ENCODE measurements at places on chromosomes 5 and 9. TPM values are rescaled to one million over a fixed set of nuclear protein-coding genes. Genes with fewer than 3 reads are reported as not detected.

LCP2 gene
- total RNA-seq, result not detected

SPATA31D4 gene
- total RNA-seq, result not detected

LCN12 gene
- 0.51 TPM for total RNA-seq

PCDHGB4 gene
- total RNA-seq, result 27.3 TPM

FSD1L gene
- total RNA-seq, result 6.8 TPM

DIAPH1 gene
- total RNA-seq, result 53.9 TPM

CDO1 gene
- 0.59 TPM for total RNA-seq

TRUB2 gene
- total RNA-seq, result 10.4 TPM

CTNNA1 gene
- 345 TPM for total RNA-seq

FYB1 gene
- not detected for total RNA-seq
